ENCODE measurements at places on chromosomes 1 and 21.

DNA sequence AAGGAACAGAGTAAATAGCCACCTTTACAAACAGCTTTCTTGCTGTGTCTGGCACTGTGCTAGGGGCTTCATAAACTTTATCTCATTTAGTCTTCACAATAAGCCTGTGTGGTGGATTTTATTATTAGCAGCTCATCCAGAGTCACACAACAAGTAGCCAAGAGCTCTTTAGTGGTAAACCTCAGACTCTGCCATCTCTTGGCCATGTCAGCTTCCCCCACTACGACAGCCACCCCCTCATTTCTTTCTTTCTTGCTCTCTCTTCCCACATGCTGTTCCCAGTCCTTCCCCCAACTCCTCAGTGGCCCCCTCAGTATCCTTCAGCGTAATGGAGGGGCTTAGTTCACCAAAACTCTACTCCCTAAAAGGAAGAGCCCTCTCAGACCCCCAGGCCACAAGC is 1.2 kb upstream of the ZNF683 start:
- no peaks in the 10 kb centered on the region for H3K27me3 ChIP-seq
- H3K27ac ChIP-seq = peak overlapping the region; percentile 82
- DNase-seq = no peak
- H3K4me1 ChIP-seq = peaks cover 81% of the 10 kb centered on the region

GRCh38 chr1:97004743-97005142 is 283.2 kb downstream of the PTBP2 start:
- H3K27me3 ChIP-seq = peaks cover 22% of the 10 kb centered on the region
- no peak for DNase-seq
- H3K27ac ChIP-seq = no peak overlapping the region
- no peaks in the 10 kb centered on the region for H3K4me1 ChIP-seq

DNA sequence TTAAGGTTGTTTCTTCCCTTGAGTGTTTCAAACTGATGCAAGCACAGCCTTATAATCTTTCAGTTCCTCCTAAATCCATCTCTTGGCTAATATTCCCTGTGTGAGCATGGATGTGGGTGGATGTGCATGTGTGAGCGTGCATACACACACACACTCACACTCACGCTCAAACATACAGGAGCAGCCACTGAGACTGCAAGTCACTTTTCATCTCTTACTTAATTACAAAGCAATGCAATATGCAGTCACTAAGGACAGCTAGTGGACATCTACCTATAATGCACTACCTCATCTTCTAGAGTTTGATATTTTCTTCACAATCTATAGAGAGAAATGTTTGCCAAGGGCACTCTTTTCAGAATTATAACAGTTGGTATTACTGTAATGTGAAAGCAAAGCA is 1.4 kb downstream of the ESRRG start:
- H3K4me3 ChIP-seq = no peak overlapping the region
- no peaks in the 10 kb centered on the region for H3K4me1 ChIP-seq
- DNase-seq = no peak
- peaks cover 9% of the 10 kb centered on the region for H3K27me3 ChIP-seq

DNA sequence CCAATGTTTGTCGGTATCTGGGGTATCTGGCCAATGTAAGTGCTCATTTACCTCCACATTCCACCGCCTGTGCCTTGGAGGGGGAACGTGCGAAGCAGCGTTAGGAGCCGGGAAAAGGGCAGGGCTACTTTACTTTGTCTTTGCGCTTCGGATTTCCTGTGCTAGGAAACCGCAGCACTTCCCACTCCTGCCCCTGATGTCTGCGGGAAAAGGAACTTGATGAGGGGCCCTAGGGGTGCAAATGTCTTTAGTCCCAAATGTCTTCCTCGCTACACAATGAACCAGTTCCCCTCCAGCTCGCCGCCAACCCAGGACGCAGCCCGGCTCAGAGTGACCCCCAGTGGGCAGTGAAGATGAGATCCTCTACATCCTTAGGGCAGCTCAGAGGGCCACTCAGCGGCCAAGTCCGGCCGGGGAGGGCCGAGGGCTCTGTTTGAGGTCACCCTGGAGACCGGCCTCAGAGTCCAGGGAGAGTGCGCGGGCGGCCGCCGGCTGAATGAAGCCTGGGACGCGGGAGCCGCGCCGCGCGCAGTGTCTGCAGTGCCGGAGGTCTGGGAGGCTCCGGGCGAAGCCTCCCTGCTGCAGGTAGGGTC is at the start of gene DYNLT5:
Gene DYNLT5, plus strand, starts transcription at position 460 of the 593 bp plus-strand sequence. CDS start 2,200 bp downstream, outside the sequence.
- H3K4me3 ChIP-seq = peak within 1 kb of the TSS; percentile 35
- no peaks in the 10 kb centered on the region for H3K36me3 ChIP-seq
- H3K4me1 ChIP-seq = peaks cover 9% of the 10 kb centered on the region
- peaks cover 66% of the 10 kb centered on the region for H3K27me3 ChIP-seq

DNA sequence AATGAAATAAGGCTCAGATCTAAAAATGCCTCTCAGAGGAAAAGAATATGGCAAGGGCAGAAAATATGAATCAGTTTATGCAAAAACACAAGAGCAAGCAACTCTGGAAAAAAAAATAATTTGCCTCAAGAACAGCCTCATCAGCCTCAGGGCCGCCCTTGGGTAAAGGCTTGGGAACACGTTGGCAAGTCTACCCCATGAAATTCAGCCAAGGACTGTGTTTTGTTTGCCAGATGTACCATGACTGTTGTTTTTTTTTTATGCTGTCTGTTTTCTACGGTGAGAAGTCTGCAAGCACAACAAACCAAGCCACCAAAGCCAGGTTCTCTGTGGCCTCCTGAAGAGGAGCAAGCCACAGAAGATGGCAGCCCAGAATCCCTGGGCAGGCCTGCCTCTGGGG is 18.0 kb downstream of the HHIPL2 start:
- no peak for DNase-seq
- no peaks in the 10 kb centered on the region for H3K4me1 ChIP-seq
- H3K36me3 ChIP-seq = no peaks in the 10 kb centered on the region

DNA sequence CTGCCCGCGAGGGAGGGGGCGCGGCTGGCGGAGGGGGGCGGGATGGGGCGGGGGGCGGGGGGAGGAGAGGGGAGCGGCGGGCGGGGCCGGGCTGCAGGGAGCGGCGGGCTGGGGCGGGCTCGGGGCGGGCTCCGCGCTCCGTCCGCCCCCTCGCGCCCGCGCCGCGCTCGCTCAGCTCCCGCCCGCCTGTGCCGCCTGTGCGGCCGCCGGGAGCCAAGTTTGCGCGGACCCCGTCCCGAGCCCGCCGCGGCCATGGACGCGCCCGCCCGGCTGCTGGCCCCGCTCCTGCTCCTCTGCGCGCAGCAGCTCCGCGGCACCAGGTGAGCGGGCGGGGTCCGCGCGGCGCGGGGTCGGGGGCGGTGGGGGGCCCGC is at the start of gene GABRD:
Gene GABRD, plus strand, starts transcription at position 174 of the 372 bp plus-strand sequence. Its CDS starts 79 bp downstream, at position 253.
- H3K4me1 ChIP-seq = peaks cover 7% of the 10 kb centered on the region
- peaks cover 94% of the 10 kb centered on the region for H3K27me3 ChIP-seq
- H3K4me3 ChIP-seq = peak within 1 kb of the TSS; percentile 54
- no peak for DNase-seq
- no peak within 1 kb of the TSS for H3K27ac ChIP-seq

DNA sequence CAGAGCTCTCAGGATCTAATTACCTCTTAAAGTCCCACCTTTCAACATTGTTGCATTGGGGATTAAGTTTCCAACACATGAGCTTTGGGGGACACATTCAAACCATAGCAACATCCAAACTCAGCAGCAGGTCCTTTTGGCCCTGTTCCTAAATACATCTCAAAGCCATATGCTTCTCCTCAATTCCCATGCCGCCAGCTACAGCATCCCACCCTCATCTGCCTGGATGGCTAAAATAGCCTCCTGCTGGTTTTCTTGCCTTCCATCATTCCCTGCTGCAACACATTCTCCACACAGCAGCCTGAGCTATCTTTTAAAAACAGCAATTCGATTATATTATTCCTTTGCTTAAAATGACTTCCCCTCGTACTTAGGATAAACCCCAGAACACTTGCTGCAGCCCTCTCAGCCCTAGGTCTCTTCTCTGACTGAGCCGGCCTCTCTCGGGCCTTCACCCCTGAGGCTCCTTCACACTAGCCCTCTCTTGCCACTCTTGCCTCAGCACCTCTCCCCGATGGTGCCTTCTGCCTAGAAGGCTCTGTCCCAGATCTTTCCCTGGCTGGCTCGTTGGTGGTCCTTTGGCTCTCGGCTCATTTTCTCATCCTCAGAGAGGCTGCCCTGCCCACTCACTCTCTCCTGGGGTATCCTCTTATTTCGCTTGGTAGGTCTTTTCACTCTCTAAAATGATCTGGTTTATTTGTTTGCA is 16.5 kb downstream of the MYBPH start:
- H3K27ac ChIP-seq = no peak overlapping the region
- peaks cover 3% of the 10 kb centered on the region for H3K36me3 ChIP-seq
- peaks cover 40% of the 10 kb centered on the region for H3K27me3 ChIP-seq
- no peak for DNase-seq
- no peak overlapping the region for H3K4me3 ChIP-seq
- no peaks in the 10 kb centered on the region for H3K4me1 ChIP-seq

- no peaks in the 10 kb centered on the region for H3K4me1 ChIP-seq
- DNase-seq = no peak
- peaks cover 40% of the 10 kb centered on the region for H3K27me3 ChIP-seq
- H3K27ac ChIP-seq = no peak overlapping the region
- no peaks in the 10 kb centered on the region for H3K36me3 ChIP-seq
Observed at GRCh38 chr1:162135271-162135775, 65.8 kb downstream of the NOS1AP start.

GRCh38 chr1:240084749-240085148 is 6.9 kb upstream of the FMN2 start:
- peaks cover 2% of the 10 kb centered on the region for H3K27me3 ChIP-seq
- DNase-seq = no peak
- H3K27ac ChIP-seq = no peak overlapping the region

GRCh38 chr1:84143796-84144565 is at the start of gene PRKACB:
TSS of gene PRKACB (plus strand) at chr1:84144271. CDS start at chr1:84144362, 91 bp downstream.
- peak within 1 kb of the TSS; percentile 94 for H3K4me3 ChIP-seq
- peak within 1 kb of the TSS; percentile 97 for H3K27ac ChIP-seq
- peaks cover 10% of the 10 kb centered on the region for H3K36me3 ChIP-seq
- DNase-seq = peak; percentile 6
- H3K4me1 ChIP-seq = peaks cover 16% of the 10 kb centered on the region

DNA sequence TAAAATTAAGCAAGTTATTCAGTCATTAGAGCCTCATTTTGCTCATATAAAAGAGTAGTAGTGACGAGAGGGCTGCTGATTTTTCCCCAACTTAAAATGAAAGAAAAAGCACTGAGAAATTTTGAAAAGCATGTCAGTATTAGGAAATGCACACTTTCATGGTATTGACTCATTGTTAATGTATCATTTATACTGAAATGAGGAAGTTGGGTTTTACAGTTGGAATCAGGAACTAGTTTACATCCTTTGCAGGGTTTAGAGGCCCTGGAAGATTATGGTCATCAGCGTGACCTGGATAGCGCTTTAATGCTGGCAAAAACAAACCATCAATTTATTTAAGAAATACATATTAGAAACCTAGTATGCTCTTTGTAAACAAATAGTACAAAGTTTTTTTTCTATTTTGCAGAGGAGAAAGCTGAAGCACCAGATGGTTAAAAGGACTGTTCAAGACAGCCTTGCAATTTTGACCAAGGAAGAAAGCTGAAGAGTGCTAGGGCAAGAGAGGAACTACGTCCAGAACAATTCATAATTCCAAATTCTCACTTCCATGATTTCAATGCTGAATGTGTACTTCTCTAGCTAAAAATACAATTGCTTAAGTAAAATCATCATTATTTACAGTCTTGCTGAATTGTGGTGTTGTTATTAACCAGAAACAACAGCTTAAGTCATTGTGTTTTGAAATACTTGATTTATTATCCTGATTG is 94.8 kb upstream of the SGIP1 start:
- no peak for DNase-seq
- H3K36me3 ChIP-seq = no peaks in the 10 kb centered on the region
- H3K4me1 ChIP-seq = peaks cover 10% of the 10 kb centered on the region
- H3K27me3 ChIP-seq = no peaks in the 10 kb centered on the region
- H3K27ac ChIP-seq = peak overlapping the region; percentile 19
- no peak overlapping the region for H3K4me3 ChIP-seq

GRCh38 chr1:117646956-117647355 is 41.1 kb downstream of the TENT5C start:
- peaks cover 49% of the 10 kb centered on the region for H3K4me1 ChIP-seq
- H3K27ac ChIP-seq = no peak overlapping the region

GRCh38 chr1:115277276-115277675 is 60.8 kb downstream of the NGF start:
- H3K36me3 ChIP-seq = no peaks in the 10 kb centered on the region
- DNase-seq = no peak
- H3K4me3 ChIP-seq = no peak overlapping the region
- no peak overlapping the region for H3K27ac ChIP-seq
- H3K27me3 ChIP-seq = peaks cover 20% of the 10 kb centered on the region
- no peaks in the 10 kb centered on the region for H3K4me1 ChIP-seq

GRCh38 chr1:54919367-54920359 is 32.7 kb upstream of the DHCR24 start:
- H3K27ac ChIP-seq = no peak overlapping the region
- peaks cover 29% of the 10 kb centered on the region for H3K27me3 ChIP-seq
- no peaks in the 10 kb centered on the region for H3K4me1 ChIP-seq
- H3K4me3 ChIP-seq = no peak overlapping the region
- no peaks in the 10 kb centered on the region for H3K36me3 ChIP-seq

GRCh38 chr1:229590119-229590518 is 31.6 kb upstream of the ABCB10 start:
- H3K27me3 ChIP-seq = no peaks in the 10 kb centered on the region
- no peaks in the 10 kb centered on the region for H3K4me1 ChIP-seq
- H3K4me3 ChIP-seq = no peak overlapping the region
- H3K36me3 ChIP-seq = peaks cover 18% of the 10 kb centered on the region

DNA sequence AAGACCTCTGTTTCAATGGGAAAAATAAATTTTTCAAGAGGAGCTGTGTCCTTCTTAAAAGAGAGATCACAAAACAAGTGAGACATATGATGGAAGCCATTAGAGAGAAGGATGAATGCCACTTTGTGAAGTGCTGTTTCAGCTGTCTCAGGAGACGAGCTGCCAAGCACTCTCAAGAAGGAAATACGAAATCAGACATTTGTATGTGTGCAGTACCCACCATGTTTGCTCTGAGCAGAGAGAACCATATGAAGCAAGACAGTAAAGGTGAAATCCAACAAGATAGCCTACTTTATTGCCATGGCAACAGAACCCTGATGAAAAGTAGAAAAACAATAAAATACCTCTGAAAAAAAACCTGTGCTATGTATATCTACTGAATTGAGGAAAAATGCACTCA is 168.1 kb downstream of the AMY1C start:
- no peaks in the 10 kb centered on the region for H3K4me1 ChIP-seq
- no peaks in the 10 kb centered on the region for H3K27me3 ChIP-seq
- peaks cover 3% of the 10 kb centered on the region for H3K36me3 ChIP-seq
- H3K4me3 ChIP-seq = no peak overlapping the region

GRCh38 chr21:32519945-32520874 is 65.1 kb downstream of the TCP10L start:
- DNase-seq = no peak
- H3K27me3 ChIP-seq = no peaks in the 10 kb centered on the region
- H3K36me3 ChIP-seq = peaks cover 8% of the 10 kb centered on the region

- no peak overlapping the region for H3K4me3 ChIP-seq
- no peaks in the 10 kb centered on the region for H3K4me1 ChIP-seq
- no peaks in the 10 kb centered on the region for H3K36me3 ChIP-seq
- H3K27ac ChIP-seq = no peak overlapping the region
- no peak for DNase-seq
- peaks cover 26% of the 10 kb centered on the region for H3K27me3 ChIP-seq
Observed at GRCh38 chr1:168843950-168844349, 114.9 kb upstream of the DPT start.

Measured in effector memory CD8-positive, alpha-beta T cell (primary cell).